ENCODE measurements at places on chromosomes 12 and 14.

GRCh38 chr12:103868215-103868614, 27.2 kb upstream of the NT5DC3 start:
- no peak for DNase-seq

DNA sequence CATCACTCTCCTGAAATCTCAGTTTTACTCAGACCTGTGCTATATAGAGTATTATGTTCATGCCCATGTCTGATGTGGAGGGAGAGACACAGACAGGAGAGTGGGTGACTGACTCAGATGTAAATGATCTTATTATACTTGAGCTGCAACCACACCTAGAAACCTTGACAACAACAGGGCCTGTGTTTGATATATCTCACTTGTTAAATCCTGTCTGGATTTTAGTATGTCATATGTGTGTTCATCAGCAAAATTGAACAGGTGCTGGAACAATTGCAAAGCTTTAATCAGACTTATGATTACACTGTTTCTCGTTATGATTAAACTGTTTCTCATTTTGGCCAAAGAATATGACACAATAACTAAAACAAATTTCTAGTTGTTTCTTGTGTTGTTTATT, 37.7 kb downstream of the DIP2B start:
- DNase-seq: no peak

DNA sequence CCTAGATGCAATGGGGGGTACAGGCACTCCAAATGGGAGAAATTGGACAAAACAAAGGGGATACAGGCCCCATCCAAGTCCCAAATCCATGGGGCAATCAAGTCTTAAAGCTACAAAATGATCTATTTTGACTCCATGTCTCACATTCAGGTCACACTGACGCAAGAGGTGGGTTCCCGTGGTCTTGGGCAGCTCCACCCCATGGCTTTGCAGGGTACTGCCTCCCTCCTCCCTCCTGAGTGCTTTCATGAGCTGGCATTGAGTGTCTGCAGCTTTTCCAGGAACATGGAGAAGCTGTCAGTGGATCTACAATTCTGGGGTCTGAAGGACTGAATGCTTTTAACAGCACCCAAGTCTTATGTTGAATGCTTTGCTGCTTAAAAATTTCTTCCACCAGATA, 274.5 kb upstream of the LRIG3 start:
- DNase-seq: no peak

- no peak for DNase-seq
Observed at GRCh38 chr12:110733900-110734299, 8.8 kb downstream of the PPP1CC start.

DNA sequence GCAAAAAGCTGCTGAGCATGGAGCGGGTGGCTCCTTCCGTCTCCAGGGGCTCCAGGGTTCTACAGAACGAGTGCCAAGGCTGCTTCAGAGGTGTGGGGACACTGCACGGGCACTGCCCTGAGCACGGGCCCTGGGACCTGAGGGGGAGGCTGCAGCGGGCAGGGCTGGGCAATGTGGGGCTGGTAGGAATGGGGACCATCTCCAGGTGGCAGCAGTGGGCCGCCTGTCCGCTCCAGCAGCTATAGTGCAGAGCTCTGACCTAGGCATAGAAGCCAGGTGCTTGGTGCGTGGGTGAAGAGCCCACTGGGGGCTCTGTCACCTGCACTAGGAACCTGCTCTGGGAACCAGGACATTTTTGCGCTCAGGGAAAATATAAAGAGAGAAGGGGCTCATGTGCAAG, 22.3 kb downstream of the HDAC7 start:
- no peak for DNase-seq

DNA sequence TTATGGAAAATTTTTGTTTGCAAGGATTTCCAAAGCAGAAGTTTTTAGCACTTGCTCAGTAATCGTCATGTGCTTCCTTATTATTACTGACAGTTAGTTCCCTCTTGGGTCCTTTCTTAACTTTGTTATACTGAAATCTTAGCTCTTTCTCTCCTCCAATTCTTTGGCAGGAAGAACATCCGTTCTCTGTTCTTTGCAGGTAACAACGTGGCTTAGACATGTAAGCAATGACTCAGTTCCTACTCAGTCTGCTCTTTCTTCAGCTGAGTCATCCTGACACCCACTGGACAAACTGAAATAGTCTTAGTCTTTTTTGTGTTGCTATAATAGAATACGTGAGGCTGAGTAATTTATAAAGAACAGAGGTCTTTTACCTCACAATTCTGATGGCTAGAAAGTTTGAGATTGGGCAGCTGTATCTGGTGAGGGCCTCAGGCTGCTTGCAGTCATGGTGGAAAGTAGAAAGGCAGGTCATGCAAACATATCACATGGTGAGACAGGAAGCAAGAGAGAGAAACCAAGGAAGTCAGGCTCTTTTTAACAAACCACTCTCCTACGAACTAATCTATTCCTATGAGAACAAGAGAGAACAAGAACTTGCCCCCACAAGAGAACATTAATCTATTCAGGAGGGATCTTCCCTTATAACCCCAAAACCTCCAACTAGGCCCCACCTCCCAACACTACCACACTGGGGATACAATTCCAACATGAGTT, 49.2 kb downstream of the TESPA1 start:
- DNase-seq: no peak

DNA sequence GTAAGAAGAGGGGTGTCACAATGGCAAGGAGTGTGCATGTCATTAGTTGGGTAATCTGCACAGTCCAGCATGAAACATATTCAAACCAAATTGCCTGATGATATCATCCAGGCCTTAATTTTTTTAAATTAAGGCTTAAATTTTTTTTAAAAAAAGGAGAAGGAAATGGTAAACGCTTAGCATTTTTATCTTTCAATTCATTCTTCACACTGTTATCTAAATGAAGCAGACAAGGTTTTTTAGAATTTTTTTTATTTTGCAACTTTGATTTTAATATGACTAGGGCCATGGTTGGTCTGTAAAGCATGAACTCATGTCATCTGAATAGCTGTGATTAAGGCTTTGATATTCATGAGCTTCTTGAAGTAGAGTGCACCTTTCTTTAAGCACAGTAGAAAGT, 362.5 kb downstream of the SYT1 start:
- DNase-seq: no peak

- no peak for DNase-seq
Observed at GRCh38 chr12:117030187-117030900, 68.9 kb downstream of the TESC start.

GRCh38 chr14:49896966-49897365, 4.1 kb downstream of the ARF6 start:
- DNase-seq: no peak

DNA sequence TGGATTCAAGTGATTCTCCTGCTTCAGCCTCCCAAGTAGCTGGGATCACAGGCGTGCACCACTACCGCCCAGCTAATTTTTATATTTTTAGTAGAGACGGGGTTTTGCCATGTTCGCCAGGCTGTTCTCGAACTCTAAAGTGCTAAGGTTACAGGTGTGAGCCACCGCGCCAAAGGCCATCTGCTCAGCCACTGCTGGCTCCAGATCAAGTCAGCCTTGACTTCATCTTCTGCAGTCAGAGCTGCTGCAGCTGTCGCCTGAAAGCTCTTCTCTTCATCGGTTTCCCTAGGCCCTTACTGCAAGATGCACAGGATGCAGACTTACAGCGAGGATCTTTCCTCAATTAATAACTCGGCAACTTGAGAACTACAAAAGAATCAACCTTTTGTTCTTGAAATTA, 66.8 kb downstream of the CLIP1 start:
- DNase-seq: no peak

GRCh38 chr12:87509237-87509820, 519.9 kb downstream of the C12orf50 start:
- no peak for DNase-seq

- DNase-seq: no peak
Observed at GRCh38 chr12:21538061-21538653, 12.1 kb downstream of the SPX start.

GRCh38 chr14:52740751-52741150, 10.8 kb downstream of the STYX start:
- no peak for DNase-seq

- DNase-seq: no peak
Observed at GRCh38 chr14:36520601-36521525, 831 bp upstream of the NKX2-1 start.

GRCh38 chr12:47023953-47024352, 55.5 kb upstream of the PCED1B start:
- DNase-seq: no peak

GRCh38 chr14:102487204-102487577, 22.4 kb downstream of the ANKRD9 start:
- no peak for DNase-seq

- no peak for DNase-seq
Observed at GRCh38 chr14:93102141-93102540, 13.6 kb downstream of the ITPK1 start.

GRCh38 chr12:106251631-106252455, 4.0 kb upstream of the CKAP4 start:
- no peak for DNase-seq

GRCh38 chr14:69059658-69060623, 80.8 kb upstream of the ACTN1 start:
- no peak for DNase-seq

- DNase-seq: no peak
Observed at GRCh38 chr12:33156042-33156441, 259.5 kb upstream of the PKP2 start.

GRCh38 chr12:103495469-103496456, at the start of gene C12orf42:
Gene C12orf42 (minus strand): TSS chr12:103495968. CDS start chr12:103478426, 17,542 bp downstream.
- DNase-seq: no peak

GRCh38 chr12:46983959-46984841, 95.2 kb upstream of the PCED1B start:
- DNase-seq: no peak

- peak; percentile 68 for DNase-seq
Observed at GRCh38 chr14:104800015-104800770, 708 bp upstream of the ZBTB42 start.

DNA sequence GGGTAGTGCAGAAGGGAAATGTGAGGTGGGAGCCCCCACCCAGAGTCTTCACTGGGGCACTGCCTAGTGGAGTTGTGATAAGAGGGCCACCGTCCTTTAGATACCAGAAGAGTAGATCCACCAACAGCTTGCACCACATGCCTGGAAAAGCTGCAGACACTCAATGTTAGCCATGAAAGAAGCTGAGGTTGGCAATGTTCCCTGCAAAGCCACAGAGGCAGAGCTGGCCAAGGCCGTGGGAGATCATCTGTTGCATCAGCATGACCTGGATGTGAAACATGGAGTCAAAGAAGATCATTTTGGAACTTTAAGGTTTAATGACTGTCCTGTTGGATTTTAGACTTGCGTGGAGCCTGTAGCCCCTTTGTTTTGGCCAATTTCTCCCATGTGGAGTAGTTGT, 468.4 kb upstream of the FOXG1 start:
- DNase-seq: no peak

- DNase-seq: no peak
Observed at GRCh38 chr14:33938131-33938949, 12.5 kb downstream of the EGLN3 start.

DNA sequence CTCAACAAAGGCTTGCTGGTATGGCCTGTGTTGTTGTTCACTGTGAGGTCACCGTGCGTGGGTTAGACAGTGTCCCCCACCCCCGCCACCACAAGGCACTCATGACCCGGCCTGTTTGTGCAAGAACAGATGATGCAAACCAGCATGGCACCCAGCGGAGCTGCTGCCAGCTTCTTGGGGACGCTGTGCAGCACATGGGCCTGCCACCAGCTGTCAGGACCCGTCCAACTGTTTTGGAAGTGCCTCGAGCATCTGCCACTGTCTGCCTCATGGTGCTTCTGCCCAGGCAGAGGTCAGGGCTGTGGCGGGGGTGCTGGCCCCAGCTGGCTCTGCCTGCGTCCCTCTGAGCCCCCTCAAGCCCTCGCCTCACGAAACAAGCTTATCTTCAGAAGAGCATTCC, 1.5 kb downstream of the ASB2 start:
- no peak for DNase-seq

- DNase-seq: no peak
Observed at GRCh38 chr12:66813137-66813892, 134.4 kb upstream of the GRIP1 start.

DNA sequence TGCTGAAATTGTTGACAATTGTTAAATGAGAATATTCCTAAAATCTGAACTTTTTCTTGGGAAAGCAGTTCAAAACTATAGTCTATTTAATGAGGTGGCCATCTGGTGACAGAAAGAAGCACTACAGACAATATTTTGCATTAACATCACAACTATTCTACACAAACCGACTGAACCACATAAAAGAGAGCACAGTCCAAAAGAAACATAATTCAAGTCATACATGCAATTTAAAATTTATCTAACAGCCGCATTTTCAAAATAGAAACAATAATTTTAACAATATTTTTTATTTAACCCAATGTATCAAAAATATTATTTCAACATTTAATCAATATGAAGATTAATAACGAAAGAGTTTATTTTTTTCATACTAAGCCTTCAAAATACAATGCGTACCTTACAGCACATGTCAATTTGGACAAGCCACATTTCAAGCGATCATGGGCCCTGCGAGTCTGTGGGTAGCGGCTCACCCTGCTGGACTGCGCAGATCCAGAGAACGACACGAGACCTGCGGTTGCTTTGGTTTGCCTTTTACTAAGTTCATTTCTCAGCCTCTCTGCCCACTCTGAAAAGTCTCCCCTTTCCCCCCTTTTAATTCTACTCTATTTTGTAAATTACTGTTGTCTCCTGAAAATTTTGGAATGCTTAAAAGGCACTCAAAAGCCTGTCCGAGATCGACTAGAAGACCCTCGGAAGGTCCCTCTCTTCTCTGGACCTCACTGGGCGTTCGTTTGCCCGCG, 947 bp upstream of the LRRC9 start:
- DNase-seq: no peak

- DNase-seq: no peak
Observed at GRCh38 chr12:39617887-39618286, 1.7 kb downstream of the ABCD2 start.

- DNase-seq: no peak
Observed at GRCh38 chr12:1666685-1667162, 24.1 kb upstream of the ADIPOR2 start.

- DNase-seq: no peak
Observed at GRCh38 chr12:114809097-114809496, 125.1 kb upstream of the TBX3 start.

GRCh38 chr12:121803861-121804416, at the start of gene SETD1B:
Gene SETD1B (plus strand): TSS chr12:121804009. CDS start chr12:121804738, 729 bp downstream.
- no peak for DNase-seq

DNA sequence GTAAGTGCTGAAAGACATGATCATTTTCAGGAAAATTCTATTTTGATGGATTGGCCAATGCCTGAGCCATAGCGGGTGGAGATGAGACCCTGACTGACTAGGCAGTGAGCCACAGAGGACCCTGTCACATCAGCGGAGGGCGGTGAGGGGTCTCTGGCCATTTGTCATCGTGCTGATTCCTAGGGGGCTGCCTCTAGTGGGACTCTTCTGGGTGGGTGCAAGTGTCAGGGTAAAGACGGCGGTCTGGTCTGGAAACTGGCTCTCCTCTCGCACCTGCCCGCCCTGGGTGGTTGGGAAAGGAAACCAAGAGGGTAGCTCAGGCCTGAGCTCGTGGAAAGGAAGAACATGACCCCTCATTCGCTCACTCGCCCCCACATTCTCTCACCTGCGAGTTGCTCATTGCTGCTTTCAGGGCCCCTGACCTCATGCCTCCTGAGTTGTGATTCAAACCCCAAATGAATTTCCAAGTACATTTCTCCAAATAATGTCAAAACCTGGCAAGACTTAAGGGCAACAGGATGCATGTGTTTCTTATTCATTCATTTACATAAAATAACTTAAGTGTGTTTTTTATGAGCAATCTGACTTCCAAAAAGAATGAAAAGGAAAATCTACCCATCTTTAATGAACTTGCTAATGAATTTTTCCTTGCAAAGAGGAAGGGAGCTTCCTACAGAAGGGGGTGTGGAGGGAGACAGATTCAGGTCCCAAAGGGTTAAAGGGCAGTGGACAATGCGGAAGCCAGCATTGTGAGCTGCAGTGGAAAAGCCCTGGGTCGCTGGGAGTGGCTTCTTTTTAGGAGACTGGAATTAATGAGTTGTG, 12.8 kb downstream of the MEG3 start:
- DNase-seq: no peak
